ENCODE measurements at places on chromosomes 16 and 17.

DNA sequence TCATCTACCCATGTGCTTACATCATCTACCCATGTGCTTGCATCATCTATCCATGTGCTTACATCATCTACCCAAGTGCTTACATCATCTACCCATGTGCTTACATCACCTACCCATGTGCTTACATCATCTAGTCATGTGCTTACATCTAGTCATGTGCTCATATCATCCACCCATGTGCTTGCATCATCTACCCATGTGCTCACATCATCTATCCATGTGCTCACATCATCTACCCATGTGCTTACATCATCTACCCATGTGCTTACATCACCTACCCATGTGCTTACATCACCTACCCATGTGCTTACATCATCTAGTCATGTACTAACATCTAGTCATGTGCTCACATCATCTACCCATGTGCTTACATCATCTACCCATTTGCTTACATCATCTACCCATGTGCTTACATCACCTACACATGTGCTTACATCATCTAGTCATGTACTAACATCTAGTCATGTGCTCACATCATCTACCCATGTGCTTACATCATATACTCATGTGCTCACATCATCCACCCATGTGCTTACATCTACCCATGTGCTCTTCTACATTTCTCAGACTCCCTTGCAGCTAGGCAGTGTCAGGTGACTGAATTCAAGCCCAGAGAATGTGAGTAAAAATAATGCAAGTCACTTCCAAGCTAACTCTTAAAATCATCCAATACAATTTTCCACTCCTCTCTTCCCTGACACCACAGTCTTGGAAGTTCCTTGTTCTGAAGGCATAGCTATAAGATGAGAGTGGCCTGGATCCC, 196.8 kb downstream of the CBLN1 start:
- no peak for DNase-seq

- no peak for DNase-seq
Measured at GRCh38 chr17:67488161-67488560, 111.1 kb downstream of the PITPNC1 start.

DNA sequence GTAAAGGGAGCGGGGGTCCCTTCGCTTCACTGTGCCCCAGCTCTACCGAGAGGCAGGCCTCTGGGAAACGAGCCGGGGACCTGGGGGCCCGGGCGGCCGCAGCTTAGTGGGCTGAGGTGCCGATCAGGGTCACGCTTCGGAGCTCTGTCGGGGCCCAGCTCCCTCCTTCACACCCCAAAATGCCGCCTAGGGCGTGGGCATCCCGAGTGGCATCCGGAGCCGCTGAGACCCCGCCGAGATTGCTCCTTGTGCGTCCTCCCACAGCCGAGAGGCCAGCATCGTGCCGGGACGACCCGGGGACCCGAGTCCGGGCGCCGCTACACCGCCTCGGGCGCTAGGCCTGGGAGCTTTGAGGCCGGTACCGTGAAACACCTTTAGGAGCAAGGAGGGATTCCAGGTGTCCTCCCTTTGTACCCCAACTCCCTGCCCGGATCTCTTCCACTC, 1.3 kb downstream of the SALL1 start:
- DNase-seq = no peak

DNA sequence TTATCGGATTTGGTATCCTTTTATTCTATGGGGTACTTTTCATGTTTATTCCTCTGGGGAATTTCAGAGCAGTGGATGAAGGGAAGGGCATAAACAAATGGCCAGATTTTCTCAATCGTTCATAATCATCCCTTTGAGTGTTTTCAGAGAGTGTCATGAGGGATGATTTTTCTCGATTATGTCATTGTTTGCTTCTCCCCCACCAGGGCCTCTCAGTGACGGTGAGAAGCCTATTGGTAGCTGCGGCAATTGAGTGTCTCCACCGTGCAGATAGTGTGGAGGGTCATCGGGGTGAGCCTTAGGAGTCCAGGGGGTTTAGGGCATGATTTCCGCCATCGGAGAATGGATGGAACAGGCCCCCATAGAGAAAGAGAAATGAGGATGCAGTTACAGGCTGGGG, 57.2 kb downstream of the USP43 start:
- DNase-seq = no peak

DNA sequence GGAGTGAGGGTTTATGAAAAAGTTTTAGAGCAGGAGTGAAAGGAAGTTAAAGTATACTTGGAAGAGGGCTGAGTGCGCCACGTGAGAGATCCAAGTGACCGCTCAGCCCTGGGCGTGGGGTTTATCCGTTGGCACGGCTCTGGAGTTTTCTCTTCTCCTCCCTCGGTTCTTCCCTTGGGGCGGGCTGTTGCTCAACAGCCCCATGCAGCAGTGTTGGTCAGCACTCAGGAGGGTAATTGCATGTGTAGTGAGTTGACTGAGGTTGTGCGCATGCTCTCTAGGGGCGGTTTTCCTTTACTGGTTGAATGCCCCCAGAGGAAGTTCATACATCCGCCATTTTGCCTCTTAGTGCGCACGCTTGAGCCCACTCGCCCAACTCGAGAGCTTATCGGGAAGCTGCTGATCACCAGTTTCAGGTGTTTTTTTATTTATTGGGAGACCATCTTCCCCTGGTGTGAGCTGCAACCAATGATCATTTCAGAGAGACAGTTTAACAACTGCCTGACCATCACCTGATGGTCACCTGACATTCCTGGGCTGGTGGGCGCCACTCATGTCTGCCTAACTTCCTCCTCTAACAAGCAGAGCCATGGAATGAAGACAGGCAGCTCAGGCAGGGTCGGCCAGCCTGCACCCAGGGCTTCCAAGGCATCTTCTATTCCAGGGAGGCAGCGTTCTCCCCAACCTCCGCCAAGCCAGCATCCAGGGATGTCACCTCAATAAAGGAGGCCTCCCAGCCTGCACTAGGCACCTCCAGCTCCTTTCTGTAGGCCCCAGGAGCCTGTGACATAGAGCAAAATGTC, 41.3 kb upstream of the DNAH17 start:
- DNase-seq = no peak

Data from left renal cortex interstitium (tissue), 4 donors.